Lung (tissue), 17 donors: ENCODE measurements at places on chromosomes 11 and 22.

GRCh38 chr11:120713296-120713695 lies 201.7 kb downstream of the GRIK4 start:
- no peak for DNase-seq

GRCh38 chr11:1852877-1853276 lies at the start of gene LSP1:
TSS of gene LSP1 (plus strand) at chr11:1853084. CDS start at chr11:1853145, 61 bp downstream.
- DNase-seq, result no peak

DNA sequence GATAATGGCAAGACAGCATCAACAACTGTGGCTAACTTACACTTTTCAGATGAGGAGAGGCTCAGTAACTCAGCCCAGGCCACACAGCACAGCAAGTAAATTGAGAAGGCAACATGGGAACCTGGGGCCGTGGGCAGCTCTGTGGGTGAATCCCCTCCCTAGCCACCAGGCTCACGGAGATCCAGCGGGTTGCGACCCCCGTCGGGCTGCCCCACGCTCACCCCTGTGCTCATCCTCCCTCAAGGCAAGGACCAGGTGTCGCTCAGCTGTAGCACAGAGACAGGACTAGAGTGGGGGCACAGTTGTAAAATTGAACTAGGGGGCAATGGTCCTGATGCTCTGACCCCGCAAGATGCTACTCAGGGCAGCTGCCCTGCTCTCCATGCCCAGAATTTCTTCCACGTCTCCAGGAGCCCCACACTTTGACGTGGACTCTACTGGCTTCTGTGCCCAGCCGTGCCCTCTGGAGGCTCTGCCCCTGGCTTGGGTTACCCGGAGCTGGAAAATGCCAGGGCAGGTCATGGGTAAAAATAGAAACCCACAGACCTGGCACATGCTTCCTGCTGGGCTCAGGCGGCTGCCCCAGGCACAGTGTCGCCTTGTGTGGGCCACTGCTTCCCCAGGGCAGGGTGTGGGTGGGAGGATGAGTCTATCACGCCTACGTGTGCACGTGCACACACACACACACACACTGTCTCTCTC lies 9.0 kb downstream of the TUBA8 start:
- DNase-seq, result no peak

GRCh38 chr11:98040061-98040808 lies 980.5 kb upstream of the CNTN5 start:
- DNase-seq, result no peak

DNA sequence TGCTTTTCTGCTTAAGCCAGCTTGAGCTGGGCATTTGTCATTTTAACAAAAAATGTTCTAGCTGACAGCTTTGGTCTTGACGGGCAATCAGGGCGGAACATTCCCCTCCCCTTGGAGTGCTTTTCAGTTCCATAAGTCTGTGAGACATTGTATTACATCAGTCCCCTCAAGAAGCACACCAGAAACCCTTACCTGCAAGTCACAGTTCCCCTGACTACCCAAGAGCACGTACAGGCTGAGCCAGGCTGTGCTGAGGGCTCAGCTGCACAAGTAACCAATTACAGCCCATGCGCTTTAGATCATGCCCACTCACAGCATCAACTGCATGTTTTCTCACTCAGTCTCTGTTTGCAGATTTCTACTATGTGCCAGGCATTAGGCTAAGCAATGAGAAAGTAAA lies 19.1 kb downstream of the HIRA start:
- no peak for DNase-seq

- DNase-seq, result no peak
Measured at GRCh38 chr11:17721242-17721999, 2.0 kb downstream of the MYOD1 start.

- no peak for DNase-seq
Measured at GRCh38 chr11:46534711-46535110, 59.1 kb downstream of the AMBRA1 start.

GRCh38 chr11:17887779-17888178 lies 125.1 kb downstream of the SERGEF start:
- no peak for DNase-seq

DNA sequence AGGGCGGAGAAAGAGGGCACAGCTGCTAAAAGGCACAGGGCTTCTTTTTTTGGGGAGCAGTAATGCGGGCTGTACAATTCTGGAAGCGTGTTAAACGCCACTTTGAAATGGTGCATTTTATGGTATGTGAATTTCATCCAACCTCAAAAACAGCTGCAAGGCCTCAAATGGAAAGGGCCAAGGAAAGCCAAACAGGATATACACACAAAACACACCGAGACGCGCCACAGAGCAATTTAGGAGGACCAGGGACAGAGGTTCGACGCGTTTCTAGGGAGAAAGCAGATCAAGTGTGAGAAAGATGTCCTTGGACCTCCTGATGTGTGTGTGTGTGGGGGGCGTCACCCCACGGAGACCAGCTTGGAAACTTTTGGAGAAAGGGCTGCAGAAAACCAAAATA lies 31.1 kb downstream of the TSPAN4 start:
- no peak for DNase-seq

GRCh38 chr11:36777311-36777710 lies 179.3 kb upstream of the RAG2 start:
- no peak for DNase-seq

- DNase-seq, result no peak
Measured at GRCh38 chr11:76408171-76408965, 27.2 kb downstream of the GVQW3 start.

DNA sequence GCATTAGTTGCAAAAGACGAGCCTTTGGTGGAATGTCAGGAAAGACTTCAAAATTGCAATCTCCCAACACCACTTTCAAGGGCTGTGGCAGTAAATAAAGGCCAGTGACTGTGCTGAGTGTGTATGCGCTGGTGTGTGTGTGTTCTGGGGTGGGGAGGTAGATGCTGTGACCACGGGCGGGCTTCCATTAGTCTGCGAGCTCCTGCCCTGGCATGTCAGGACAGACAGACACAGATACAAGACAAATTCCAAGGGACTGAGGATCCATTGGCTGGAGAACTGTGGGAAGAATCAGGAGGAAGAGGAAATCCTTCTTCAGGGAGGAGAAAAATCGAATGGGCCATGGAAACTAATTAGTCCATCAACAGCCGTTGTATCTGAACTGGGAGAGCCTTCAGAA lies 83.6 kb downstream of the FEZ1 start:
- no peak for DNase-seq

DNA sequence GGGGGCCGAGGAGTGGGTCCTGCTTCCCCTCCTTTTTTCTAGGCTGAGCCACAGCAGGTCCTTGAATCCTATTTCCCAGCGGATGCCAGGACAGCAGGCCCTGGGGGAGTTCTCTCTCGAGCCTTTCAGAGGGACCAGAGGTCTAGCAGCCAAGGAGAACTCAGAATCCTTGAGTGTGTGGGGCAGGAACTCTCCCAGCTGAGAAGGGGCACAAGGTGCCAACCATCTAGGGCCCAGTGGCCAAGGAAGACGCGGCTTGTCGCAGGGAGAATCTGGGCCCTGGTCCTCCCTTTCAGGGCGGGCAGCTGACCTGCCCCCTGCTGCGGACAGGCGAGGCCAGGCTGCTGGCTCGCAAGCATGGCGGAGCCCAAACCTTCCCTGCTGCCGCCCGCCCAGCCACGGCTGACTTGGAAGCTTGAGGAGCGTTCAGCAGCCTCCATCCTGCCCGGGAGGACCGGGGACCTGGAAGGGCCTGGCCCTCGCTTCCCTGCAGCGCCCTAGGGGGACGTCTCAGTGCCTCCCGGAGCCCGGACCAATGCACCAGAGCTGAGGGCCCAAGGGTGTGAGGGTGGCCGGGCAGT lies 972 bp upstream of the TSSC4 start:
- DNase-seq, result no peak

GRCh38 chr11:35107861-35108260 lies 31.1 kb upstream of the CD44 start:
- no peak for DNase-seq

GRCh38 chr11:104876861-104877431 lies 21.3 kb downstream of the CASP12 start:
- DNase-seq, result no peak
